ENCODE measurements at places on chromosomes 12 and 14.

- no peak for DNase-seq
These were observed 80.0 kb downstream of the LGMN start for GRCh38 chr14:92668276-92668973.

- no peak for DNase-seq
These were observed 73.8 kb upstream of the ANKS1B start for GRCh38 chr12:100058482-100059029.

- peak; percentile 37 for DNase-seq
These were observed 27.8 kb downstream of the NOPCHAP1 start for GRCh38 chr12:105013892-105014291.

GRCh38 chr14:59295951-59296350 is 107.5 kb downstream of the DAAM1 start:
- no peak for DNase-seq

DNA sequence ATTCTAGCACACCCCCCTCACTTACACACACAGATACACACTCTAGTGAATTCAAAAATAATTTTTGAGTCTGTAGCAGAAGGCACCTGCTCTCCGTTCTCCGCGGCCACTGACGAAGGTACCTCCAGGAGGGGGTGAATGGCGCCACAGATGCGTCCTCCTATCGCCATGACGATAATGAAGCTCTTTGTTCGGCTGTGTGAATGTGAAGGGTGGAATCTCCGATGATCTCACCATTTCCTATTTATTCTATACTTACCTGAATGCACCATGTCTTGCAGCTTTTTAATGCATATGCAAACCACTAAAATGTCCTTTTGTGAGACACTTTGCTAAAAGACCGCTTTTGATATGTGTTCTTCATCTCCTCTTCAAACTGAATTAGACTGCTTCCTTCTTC is 162.7 kb downstream of the EGLN3 start:
- no peak for DNase-seq

GRCh38 chr14:71688576-71688975 is 243.7 kb upstream of the RGS6 start:
- no peak for DNase-seq

DNA sequence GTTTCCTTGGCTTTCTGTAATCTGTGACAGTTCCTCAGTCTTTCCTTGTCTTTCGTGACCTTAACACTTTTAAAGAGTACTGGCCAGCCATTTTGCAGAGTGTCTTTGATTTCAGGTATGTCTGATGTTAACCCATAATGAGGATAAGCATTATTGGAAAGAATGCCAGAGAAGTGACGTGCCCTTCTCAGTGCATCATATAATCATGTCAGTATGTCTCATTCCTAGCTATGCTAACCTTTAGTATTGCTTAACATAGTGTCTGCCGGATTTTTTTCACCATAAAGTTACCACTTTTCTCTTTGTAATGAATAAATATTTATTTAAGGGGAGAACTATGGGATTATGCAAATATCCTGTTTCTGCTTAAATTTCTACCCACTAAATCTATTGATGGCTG is 28.5 kb downstream of the RERG start:
- DNase-seq: no peak

GRCh38 chr12:97164936-97165335 is 257.9 kb downstream of the NEDD1 start:
- DNase-seq: no peak

GRCh38 chr14:69154779-69155178 is 1.9 kb upstream of the DCAF5 start:
- DNase-seq: no peak

GRCh38 chr14:74855945-74856344 is 20.0 kb downstream of the PROX2 start:
- DNase-seq: no peak

- DNase-seq: no peak
These were observed 8.2 kb downstream of the INTS13 start for GRCh38 chr12:26929590-26929989.

GRCh38 chr12:63782466-63782865 is 2.8 kb downstream of the RXYLT1 start:
- no peak for DNase-seq

GRCh38 chr12:121277374-121277759 is 19.1 kb downstream of the CAMKK2 start:
- no peak for DNase-seq

GRCh38 chr12:25377469-25378177 is 126.9 kb upstream of the KRAS start:
- no peak for DNase-seq

DNA sequence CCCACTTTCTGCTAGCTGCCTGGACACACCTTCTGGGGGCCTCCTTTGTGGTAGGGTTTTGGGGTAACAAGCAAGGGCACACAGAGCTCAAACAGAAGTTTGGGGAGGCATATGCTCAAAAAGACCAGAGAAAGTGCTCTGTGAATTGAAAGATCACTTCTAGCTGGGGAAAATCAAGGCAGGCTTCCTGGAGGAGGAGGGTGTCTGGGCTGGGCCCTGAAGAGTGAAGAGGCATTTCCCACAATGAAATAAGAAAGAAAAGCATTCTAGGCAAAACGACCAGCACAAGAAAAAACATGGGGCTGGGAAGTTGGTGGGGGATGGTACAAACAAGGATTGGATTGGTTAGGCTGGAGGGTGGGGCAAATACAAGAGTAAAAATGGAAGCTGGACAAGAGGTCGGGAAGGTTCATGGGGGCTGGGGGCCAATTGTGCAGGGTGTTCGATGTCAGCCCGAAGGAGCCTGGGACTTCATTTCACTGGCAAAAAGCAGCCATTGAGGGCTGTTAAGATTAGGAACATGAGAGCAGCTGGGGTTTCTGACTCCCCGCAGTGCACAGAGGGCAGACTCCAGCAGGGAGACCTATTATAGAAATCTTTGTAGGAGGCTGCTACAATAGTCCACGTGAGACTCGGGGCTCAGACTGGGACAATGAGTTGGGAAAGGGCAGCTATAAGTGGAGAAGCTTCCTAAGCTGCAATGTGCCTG is 51.5 kb upstream of the CMKLR1 start:
- DNase-seq: no peak

DNA sequence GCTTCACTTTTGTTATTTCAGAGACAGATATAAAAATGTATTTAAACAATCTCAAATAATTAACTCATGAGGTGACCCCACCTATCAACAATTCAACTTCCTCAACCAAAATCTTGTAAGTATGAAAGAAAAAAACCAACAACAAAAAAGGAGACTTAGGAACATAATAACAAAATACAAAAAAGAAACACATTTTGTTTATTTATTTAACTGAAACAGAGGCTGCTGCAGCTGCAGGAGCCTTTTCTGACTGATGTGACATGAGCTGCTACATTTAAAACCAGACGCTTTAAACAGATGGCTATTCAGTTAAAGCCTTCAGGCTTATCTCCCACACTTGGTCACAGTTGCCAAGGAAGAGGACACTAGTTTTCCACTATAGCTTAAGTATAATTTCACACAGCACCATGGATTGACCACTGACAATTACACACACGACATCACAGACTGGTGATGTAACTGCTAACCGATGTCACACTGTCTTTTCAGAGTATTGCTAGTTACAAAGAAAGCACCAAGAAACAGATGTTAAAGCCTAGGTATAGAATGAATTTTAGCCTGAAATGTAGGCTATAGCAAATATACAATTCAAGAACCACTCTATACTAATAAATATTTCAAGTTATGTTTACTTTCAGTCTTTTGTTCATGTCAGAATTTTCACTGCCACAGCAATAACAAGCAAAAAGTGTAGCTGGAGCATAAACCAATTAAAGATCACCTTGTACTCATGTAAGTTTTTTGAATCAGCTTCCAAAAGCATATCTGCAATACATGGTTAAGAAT is 113.0 kb downstream of the MED13L start:
- DNase-seq: no peak

DNA sequence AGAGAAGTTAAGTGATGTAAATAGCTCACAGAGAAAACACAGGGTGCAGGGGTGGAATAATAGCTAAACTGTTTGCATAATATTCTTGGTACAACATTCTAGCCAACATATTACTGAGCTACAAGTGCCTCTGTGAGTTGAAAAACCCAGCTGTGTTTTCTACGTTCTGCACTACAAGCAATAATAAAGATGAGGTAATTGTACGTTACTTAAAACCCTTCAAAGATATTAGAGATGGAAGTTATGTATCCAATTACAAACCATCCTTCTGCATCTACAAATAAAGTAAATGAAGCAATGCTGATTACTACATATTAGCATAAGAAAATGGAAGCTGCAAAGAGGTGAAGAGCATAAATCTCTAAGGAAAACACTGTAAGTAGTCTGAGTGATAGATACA is 271.4 kb downstream of the SSPN start:
- DNase-seq: no peak

GRCh38 chr14:95498622-95499353 is 17.7 kb downstream of the SYNE3 start:
- DNase-seq: no peak

DNA sequence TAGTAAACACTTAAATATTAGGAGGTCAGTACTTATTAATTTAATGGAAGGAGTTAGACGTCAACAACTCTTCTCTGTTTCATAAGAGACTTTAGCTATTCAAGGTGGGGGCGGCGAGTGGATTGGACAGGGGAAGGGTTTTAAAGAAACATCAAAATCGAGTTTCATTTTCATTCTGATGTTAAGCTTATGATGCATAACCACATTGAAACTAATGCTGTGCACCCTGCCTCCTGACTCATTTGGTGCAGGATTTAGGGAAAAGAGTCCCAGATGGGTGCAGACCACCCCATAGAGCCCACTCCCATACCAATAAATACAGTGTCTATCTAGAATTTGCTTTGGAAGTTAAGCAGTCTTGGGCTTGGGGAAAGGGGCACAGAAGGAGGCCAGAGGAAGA is 7.4 kb downstream of the ZBTB39 start:
- no peak for DNase-seq

GRCh38 chr12:57479376-57480115 is at the start of gene ARHGAP9:
TSS of gene ARHGAP9 (minus strand) at chr12:57479866. CDS start at chr12:57479406, 460 bp downstream.
- DNase-seq: no peak

DNA sequence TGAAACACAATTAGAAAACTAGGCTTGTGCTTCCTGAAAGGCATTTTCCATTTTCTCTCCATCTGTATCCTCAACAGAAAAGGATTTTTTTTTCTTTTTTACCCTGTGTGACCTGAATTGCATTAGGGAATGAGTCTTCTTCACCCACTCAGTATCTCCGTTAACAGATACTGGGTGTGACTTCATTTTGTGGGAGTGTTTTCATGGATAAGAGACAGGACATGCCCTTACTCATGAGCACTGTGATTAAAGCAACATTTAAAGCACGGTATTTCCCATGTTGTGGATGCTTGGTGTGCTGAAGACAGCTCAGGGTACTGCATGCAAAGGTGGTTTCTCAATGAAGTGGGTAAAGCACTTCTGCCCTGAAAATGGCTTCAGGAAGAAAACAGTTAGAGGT is 1397.3 kb upstream of the TMEM132C start:
- DNase-seq: no peak

All from LoVo (cell line).